ENCODE measurements at places on chromosomes 5 and 9.
A peak's percentile ranks its signal among the peaks of the same experiment; 100 is the strongest.

DNA sequence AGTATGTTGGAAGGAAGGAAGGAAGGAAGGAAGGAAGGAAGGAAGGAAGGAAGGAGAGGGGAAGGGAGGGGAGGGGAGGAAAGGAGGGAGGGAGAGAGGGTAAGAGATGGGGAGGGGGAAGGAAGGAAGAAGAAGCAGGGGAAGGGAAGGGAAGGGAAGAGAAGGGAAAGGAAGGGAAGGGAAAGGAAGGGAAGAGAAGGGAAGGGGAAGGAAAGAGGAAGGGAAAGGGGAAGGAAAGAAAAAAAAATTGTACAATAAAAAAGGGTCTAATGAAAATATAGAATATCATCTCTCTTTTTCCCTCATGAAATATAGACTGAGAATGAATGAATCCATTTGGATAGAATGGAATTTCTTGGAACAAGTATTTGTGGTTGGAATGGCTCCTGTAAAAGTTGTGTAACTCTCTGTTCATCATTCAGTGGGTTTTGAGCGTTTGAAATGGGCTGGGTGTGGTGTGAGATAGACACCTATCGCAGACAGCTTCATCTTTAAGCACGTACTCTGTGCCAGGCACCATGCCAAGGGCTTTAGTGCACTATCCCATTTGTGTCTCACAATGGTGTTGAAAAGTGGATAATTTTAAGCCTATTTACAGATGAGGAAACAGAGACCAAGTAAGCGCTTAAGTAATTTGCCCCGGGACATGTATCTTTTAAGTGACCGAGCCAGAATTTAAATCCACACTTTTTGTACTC is 11.6 kb upstream of the PAPPA start:
- no peak for DNase-seq

- DNase-seq, result no peak
These were observed 97.1 kb downstream of the SLC44A1 start for GRCh38 chr9:105341434-105342146.

DNA sequence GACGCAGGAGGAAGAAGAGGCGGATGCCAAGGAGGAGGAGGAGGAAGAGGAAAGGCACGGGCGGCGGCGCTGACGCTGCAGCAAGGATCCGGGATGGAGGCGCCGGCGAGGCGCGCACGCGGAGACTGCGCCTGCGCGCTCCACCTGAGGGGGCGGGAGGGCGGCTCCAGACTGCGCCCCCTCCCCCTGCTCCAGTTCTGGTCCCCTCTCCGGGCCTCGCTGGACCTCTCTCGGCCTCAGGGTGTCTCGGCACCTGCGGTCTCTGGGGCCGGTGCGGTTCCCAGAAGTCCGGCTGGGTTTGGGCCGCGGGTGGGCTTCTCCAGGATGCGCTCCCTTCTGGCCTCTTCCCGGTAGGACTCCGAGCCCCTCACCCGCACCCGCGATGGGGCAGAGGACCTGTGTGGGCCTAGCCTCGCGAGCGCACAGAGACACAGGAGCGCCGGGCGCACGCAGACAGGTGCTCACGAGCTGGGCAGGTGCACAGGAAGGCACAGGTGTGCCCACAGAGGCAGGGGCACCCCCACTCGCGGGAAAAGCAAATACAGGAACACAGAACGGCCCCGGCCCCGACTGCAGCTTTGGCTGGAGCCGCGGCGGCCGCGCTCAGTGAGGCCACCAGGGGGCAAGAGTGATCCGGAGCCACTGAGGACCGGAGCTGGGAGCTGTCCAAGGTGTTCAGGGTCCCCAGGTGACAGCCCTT is at the start of gene NPDC1:
Gene NPDC1 (minus strand): TSS at position 90 of the 700 bp plus-strand sequence. CDS start 188 bp downstream, outside the sequence.
- DNase-seq, result peak; percentile 91

DNA sequence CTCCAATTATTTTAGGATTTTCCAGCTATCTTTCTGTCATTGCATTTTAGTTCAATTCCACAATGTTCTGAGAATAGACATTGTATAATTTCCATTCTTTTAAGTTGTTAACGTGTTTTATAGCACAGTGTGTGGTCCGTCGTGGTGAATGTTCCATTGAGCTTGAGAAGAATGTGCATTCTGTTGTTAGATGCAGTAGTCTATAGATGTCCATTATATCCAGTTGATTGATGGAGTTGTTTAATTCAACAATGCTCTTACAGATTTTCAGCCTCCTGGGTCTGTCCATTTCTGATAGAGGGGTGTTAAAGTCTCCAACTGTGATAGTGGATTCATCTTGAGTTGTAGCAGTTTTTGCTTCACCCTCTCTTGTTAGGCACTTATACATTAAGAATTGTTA is 1587.7 kb upstream of the NUDT12 start:
- peak; percentile 20 for DNase-seq

DNA sequence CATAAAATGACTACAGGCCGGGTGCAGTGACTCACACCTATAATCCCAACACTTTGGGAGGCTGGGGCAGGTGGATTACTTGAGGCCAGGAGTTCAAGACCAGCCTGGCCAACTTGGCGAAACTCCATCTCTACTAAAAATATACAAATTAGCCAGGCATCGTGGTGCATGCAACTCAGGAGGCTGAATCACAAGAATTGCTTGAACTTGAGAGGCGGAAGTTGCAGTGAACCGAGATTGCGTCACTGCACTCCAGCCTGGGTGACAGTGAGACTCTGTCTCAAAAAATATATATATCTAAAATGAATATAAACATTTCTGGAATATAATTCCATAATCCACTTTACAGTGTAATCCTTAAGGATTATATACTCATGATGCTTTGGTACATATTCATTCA is 66.5 kb downstream of the TEX10 start:
- DNase-seq, result no peak

- no peak for DNase-seq
These were observed 30.9 kb upstream of the OLFM1 start for GRCh38 chr9:135056541-135056940.

- DNase-seq, result no peak
These were observed 43.0 kb upstream of the SARDH start for GRCh38 chr9:133780962-133781827.

DNA sequence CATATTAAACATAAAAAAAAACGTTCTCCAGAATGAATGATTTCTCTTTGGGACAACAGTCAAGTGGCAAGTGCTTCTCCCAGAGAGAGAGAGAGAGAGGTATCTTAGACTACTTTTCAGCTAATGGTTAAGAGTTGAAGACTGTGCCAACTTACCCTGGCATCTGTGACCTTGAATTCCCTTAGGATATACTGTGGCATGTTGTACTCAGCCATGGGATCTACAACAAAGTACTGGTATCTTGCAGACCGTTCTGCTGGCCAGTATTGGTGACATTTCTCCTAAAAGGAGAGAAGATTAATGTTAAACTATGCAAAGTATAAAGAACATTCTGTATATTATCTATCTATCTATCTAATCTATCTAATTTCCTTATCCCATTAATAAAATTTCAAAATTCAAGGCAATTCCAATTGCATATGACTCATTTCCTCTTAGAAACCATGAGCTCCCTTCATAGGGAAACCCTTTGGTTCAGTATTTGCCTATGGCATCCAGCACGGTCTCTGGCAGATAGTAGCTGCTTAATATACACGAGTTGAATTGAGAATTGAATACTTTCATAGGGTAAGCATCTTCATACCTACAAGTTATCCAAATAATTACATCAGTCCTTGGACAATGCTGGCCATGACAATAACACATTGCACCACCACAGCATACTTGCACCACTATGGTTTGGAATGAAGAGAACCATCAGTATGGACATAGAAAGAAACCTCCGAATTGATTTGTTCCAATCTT is 539.4 kb upstream of the DMAC1 start:
- DNase-seq, result no peak

DNA sequence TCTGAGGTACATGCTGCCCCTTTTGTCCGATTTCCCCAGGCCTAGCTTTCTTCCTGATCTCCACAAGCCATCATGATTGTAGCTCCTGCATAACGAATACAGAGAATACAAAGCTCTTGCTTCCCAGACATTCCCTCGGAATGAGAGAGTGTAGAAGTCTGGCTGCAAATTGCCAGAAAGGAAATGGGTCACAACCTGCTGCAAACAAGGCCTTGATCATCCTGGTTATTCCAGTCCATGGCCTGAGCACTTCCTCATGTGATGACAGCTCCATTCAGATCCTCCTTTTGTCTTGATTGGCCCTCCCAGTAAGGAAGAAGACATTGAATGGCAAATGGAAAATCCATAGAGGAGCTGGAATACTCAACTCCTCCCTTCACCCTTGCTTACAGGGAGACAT is 136.0 kb upstream of the ADRA1B start:
- DNase-seq, result no peak

DNA sequence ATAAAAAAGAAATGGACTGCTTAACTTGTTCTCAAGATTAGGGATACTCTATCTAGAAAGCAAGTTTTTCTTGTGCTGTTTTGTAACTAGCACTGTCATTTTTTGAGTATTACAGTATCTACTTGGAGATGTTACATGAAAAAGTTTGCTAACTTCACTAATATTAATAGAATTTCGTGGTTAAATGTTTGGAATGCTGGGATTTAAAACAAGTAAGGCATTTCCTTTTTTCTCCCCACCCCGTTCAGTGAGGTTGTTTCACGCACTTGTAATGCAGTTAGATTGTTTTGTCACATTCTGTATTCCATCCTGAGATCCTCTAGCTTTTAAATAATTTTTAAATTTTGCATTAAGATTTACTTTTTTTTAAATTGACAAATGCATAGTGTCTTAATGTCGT is 20.0 kb upstream of the TEK start:
- DNase-seq, result no peak

DNA sequence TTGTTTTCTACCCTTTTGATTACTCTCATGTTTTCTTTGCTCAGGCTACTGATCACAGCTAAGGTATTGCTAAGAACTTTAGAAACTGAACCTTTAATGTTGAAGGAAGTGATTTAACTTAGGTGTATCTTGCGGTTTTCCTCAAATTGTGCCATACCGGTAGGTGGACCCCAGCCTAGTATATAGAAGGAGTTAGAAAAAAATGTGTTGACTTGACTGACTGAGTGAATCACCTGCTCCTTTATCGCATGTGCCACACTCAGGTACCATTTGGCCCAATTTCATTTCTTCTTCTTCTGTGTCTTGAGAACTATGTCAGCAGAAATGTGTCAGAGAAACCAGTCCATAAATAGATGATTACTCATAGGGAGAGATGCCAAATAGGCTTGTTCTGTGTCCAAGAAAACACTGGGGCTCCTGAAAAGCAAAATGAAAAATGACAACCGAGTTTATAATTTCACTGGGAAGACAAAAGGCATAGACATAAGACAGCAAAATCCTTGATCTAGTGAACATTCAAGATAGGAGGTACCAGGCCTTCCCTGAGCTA is 19.4 kb downstream of the PLPPR1 start:
- DNase-seq, result no peak

- DNase-seq, result peak; percentile 85
These were observed 33.5 kb downstream of the AOPEP start for GRCh38 chr9:94760010-94760409.

DNA sequence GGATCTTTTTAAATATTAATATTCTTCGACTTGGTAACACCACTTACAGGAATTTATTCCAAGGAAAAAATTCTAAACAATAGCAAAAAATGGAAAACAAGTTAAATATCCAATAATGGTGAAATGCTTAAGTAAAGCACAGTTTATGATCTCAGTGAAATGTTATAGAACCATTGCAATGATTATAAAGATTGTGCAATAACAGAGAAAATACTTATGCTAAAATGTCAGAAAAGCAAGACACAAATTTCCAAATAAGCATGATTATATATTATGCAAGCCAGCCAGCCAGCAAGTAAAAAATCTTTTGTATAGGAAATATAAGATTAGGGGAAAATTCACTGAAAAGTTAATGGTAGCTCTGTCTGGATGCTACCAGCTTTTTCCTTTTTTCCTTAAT is 102.7 kb upstream of the EFNA5 start:
- DNase-seq, result no peak

- peak; percentile 53 for DNase-seq
These were observed at the start of gene S1PR3 for GRCh38 chr9:88991066-88992034. Gene S1PR3 (plus strand): TSS chr9:88991468. CDS start chr9:89001201, 9,733 bp downstream.
